ENCODE measurements at places on chromosomes 11 and 22. TPM values are rescaled to one million over a fixed set of nuclear protein-coding genes. Genes with fewer than 3 reads are reported as not detected.

DNA sequence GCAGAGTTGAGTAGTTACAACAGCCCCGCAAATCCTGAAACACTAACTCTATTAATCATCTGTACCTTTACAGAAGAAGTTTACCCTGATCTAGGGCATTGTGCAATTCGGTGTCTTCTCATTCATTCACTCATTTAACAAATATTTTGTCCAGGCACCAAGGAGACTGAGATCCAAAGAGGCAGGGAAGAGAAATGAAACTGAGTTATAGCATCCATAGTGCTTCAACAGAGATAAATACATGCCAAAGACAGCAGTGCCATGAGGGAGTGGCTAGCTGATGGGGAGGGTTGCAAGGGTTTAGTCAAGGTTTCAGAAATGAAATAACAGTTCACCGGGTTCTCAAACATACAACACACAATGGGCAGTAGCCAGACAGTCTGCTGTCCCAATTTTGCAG lies 40.2 kb upstream of the MTNR1B start:
- DNase-seq, result no peak

The OR51E2 gene
- not detected for total RNA-seq

The OR4C13 gene
- not detected for total RNA-seq

- DNase-seq, result no peak
Observed at GRCh38 chr11:46170797-46171196, 49.5 kb upstream of the PHF21A start.

Measured in natural killer cell treated with Interleukin-12 subunit alpha and Interleukin-12 subunit beta and Interleukin-15 and Interleukin-18, amount 100 ng/mL, for 72 hours (primary cell).